Amygdala (tissue), 56 donors: ENCODE measurements at places on chromosomes 2 and 18.

- no peak for DNase-seq
Observed at GRCh38 chr2:59561281-59561680, 992.2 kb downstream of the BCL11A start.

GRCh38 chr18:34357944-34358580, 133.3 kb upstream of the NOL4 start:
- DNase-seq, result no peak

GRCh38 chr2:223723954-223724411, 113.4 kb downstream of the AP1S3 start:
- no peak for DNase-seq

DNA sequence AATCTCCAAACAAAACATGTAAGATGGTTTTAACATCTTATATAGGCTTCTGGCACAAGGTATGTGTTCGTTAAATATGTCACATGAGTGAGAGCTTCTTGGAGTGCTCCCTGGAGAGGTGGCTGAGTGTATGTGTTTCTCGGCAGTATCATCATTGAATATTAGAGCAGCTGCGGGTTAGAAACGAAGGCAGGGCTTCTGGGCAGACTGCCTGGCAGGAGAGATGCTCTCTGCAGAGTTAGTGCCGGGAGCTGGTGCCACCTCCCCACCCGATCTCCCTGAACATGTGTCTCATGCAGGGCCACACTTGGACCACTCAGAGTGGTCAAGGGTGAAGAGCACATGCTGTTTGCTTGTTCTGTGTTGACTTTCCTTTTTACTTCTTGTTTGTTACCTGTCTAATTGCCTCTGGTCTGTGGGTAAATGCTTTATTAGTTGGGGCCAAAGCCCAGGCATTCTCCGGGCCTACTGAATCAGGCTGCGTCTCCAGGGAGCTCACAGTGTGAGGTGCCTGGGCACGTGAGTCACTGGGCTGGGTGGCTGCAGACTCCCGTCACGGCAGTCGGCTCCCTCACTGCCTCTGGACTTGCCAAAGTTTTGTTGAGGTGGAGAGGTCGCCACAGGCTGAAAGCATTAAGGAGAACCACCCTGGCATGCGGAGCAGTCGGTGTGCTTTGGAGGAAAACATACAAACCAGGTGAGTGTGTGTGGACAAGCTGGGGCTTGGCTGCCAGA, 246.6 kb downstream of the FHOD3 start:
- DNase-seq, result no peak

DNA sequence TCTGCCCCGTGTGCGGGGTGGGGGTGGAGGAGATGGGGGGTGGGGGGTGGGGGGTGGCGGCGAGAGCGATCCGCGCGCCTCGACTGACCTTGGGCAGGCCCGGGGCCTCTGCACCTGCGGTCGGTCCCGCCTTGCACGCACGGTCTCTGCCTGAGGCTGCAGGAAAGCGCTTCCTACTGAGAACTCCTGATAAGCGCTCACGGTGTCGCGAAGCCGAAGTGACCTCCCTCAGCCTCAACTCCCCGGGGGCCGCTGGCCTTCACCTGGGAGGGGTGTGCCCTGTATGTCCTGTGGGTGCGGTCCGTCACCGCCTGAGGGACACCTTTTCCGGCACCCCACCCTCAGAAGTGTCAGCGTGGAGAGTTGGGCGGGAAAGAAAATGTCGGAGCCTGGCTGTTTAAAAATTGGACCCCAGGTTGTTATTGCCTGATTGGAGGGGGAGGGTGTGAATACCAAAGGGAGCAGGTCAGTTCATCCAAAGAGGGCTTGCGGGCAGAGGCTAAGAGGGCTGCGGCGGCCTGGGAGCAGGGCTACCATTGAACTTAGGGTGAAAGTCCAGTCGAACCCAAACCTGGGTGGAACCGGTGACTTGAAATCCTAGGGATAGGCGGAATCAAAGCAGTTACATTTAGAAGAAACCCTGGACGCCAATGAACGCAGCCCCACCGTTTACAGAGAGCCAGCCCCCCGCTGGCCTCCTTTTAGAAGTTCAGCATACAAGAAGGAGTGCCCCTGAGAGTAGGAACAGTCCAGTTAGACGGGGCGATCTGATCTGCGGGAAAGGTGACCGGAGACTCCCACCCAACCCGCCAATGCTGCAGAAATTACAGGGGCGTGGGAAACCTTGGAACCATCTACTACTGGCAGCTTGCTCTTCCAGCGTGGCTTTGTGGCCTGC, 1.2 kb downstream of the MAL start:
- DNase-seq, result no peak
